ENCODE measurements at places on chromosomes 6 and 20.

DNA sequence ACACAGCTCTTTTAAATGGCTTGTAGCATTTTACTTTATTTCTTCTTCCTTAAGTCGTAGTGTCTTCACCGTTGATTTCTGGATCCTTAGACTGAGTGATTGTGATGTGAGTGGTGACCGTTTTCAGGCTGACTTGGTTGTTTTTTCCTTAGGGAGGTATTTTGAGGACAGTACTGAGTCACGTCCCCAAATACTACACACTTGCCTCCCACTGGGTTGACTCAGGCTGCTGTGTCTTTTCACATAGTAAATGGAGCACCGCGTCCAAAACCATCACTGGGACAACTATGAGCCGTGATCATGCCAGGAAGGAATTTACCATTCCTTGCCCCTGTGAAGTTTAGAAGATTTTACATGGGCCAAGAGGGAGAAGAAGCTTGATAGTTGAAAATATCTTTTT is 174.1 kb downstream of the FARS2 start:
- DNase-seq: no peak

GRCh38 chr20:39698752-39699151 is 736.6 kb downstream of the DHX35 start:
- DNase-seq: no peak

GRCh38 chr20:34070859-34071258 is 41.2 kb downstream of the EIF2S2 start:
- DNase-seq: no peak

GRCh38 chr20:59581993-59582679 is 22.2 kb upstream of the PHACTR3 start:
- no peak for DNase-seq

DNA sequence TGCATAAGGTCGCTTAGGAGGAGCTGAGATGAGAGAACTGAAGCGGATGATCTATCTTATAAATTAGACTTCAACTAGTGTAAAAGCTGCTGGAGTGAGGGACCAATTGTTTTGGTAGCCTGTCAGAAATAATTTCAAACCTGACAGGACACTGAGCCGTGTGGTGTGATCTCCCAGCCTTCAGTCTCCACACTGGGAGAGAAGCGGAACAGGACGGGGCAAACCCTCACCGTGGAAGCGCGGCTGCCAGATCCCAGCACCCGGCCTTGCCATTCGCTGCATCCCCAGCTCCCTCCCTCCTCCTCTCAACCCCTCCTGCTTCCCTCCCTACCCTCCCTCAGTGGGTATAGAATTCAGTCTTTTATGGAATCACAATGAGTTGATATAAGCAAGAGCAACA is 900.1 kb upstream of the SLC35B3 start:
- DNase-seq: no peak

DNA sequence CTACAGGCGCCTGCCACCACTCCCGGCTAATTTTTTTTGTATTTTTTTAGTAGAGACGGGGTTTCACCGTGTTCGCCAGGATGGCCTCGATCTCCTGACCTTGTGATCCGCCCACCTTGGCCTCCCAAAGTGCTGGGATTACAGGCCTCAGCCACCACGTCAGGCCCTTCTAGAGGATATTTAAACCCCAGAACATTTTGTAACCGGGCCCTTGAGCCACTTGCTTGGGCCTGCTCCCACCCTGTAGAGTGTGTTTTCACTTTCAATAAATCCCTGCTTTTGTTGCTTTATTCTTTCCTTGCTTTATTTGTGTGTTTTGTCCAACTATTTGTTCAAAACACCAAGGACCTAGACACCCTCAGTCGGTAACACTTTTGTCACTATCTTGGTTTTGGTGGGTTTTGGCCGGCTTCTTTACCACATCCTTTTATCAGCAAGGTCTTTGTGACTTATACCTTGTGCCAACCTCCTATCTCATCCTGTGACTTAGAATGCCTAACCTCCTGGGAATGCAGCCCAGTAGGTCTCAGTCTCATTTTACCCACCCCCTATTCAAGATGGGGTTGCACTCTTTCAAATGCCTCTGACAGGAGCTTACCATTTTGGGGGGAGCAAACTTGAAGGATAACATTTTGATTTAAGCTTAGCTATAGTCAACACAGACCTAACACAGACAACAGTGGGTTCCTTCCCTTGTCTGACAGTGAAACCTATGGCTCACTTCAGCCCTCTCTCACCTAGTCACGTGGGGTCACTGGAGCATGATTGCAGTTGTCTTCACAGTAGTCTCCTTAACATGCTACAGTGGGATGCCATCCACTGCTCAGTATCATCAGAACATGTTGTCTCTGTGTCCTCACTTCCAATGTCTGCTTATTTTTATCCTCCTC is 27.9 kb upstream of the KIF6 start:
- no peak for DNase-seq

DNA sequence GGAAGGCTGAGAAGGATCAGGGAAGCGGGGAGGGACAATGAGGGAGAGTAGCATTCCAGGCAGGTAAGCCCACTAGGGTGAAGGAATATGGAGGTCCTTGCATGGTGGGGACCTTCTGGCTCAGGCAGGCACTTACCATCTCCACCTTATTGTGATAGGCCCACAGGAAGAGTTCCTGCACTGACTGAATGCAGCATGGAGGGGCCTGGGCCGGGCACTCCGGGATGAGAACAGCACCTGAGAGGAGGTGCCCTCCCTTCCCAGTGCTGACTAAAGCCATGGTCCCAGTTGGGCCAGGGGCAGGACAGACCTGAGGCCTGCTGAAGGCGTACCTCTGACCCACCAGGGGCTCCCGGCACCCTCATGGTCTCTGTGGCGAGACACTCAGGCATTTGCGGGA is 392.7 kb downstream of the CDC5L start:
- no peak for DNase-seq

DNA sequence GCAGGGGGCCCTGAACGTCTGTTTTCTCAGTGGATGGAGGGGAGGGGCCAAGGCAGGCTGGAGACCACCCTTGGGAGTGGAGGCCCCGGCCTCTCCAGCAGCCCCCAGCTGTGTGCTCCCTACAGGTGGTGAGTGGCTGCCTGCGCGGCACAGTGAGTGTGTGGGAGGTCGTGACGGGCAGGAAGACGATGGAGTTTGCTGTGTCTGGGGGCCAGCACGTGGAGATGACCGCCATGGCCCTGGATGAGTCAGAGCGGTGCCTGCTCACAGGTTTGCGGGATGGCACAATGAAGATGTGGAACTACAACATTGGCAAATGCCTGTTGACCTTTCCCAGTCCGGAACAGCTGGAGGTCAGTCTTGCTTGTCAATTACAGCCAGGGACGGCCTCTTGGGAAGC is 52.6 kb downstream of the EFCAB8 start:
- no peak for DNase-seq

DNA sequence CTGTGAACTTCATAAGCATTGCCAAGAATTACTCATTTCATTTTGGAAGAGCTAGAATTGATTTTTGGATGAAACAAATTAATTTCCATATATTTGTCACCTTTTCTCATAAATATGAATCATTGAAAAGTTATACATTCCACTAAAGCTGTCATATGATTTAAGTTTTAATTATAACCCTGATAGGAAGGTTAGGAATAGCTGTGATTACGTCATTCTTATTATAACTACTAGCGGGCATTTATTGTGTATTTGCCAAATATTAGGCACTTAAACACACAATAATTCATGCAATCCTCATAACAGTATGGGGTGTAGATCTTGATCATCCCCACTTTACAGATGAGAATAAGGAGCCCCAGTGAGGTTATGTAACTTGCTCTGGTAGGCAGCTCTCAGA is 77.4 kb upstream of the ENPP5 start:
- DNase-seq: no peak

DNA sequence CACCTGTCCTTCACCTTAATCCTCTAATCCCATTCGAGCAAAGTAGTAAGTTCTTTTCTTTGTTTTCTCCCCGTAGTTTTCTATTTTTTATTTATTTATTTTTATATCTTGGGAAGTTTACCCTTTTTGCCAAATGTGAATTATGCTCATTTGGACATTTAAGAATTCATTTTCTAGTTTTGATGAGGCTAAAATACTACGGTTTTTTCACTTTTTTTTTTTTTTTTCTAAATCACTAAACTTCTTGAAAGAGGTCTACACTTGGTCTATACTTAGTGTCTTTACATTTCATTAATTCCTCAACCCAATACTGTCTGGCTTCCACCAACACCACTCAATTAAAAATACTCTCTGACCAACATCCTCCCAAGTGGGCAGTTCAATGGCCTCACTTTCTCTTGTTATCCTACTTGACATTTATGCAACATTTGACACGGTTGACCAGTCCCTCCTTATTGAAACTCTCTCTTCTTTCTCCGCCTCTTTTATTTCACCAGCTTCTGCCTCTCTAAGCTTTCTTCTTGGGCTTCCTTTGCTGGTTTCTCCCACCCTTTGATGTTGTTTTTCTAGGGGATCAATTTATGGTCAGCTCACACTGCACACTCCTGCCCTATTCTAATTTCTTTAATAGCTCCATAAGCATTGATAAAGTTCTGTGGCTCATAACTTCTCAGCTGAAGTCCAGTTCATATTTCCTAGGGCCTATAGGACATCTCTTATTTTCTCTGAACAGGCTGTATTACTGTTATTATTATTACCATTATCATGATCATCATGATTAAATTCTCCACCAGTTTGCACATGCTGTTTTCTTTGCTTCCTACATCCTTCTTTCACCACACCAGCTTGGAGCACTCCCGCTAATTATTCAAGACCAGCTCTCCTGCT is 72.6 kb upstream of the CITED2 start:
- no peak for DNase-seq

- no peak for DNase-seq
Observed at GRCh38 chr6:2756687-2757224, 6.0 kb upstream of the MYLK4 start.

DNA sequence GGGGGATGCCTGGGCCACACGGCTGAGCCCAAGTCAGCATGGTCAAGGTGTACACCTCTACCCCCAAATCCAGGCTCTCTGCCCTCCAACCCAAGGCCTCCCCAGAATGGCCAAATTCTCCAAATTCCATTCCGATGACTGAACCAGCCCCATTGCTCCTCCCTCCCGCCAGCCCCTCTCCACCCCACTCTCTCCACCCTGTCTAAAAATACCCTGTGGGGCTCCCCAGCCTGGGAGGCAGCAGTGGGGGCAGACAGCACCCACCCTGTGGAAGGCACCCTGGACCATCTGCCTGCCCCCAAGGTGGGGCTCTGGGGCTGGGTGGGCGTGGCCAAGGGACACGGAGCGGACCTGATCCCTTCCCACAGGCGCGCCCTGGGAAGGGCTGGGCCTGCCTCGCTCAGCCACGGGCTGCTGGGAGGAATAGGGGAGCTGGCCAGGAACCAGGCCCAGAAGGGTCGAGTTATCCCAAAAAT is 11.4 kb downstream of the TEAD3 start:
- no peak for DNase-seq

DNA sequence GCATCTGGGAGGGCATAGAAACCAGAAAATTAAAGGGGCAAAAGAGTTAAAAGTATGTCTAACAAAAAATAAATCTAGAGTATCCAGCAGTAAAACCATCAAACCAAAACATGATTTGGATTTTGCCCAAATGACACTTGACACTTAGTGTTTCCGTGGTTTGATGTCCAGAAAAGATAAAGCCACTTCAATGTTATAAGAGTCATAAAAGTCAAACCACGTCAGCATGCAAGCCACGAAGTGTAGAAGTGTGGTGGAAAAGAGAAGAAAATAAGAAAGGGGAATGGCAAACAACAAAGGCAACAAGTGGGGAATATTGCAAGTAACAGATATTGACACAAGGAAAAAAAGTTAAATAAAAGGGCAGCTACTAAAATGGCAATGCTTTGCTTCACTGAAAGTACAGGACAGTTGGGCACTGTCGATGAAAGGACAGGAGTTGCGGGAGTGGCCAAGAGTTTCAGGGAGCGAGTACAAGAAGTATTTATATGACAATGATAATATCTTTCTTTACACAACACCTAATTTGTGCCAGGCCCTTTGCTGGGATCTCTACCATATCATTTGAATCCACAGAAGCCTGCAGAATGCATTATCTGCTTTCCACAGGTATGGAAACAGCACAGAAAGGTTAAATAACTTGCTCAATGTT is 6.3 kb upstream of the HDDC2 start:
- no peak for DNase-seq

DNA sequence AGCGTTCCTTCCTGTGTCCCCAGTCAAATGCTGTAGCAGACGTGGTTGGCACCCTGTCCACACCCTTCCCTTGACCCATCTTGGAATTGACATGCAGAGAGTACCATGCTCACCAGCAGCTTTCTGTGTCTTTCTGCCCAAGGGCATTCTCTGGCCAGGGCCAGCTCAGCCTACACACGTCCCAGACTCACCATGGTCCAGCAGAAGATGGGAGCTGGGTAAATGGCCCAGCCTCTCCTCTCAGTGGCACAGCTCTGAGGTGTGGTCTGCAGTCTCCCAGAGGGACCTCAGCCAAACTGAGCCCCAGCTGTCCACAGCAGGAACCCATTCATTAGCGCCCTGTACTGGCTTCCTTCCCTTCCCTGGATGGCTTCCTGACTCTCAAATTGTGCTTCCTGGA is 31.1 kb upstream of the BLCAP start:
- DNase-seq: no peak

GRCh38 chr20:36591281-36591680 is 14.3 kb upstream of the RAB5IF start:
- DNase-seq: peak; percentile 12

DNA sequence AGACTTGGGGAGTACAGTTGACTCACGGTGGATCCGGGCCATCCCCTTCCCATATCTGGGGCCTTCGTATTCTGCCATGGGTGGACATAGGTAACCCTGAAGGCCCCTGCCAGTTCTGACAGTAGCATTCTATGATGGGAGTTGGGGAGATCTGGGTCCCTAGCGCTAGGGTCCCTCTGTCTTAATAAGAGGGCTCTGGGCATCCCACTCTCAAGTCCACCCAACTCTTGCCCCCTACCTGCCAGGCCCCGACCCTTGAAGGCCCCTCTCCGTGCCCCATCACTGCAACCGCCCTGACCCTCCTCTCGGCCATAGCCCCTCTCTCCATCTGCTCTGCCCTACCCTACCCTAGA is 6.5 kb upstream of the CAPN11 start:
- DNase-seq: no peak

DNA sequence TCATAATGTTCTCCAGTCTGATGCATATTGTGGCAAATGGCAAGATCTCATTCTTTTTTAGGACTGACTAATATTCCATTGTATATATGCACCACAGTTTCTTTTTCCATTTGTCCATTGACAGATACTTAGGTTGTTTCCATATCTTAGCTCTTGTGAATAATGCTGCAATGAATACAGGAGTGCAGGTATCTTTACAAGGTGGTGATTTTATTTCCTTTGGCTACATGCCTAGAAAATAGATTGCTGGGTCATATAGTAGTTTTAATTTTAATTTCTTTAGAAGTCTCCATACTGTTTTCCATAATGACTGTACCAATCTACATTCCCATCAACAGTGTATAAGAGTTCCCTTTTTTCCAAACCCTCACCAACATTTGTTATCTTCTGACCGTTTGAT is 97.5 kb downstream of the TRMT11 start:
- DNase-seq: no peak

- DNase-seq: no peak
Observed at GRCh38 chr20:57665589-57665971, 44.2 kb downstream of the PMEPA1 start.

DNA sequence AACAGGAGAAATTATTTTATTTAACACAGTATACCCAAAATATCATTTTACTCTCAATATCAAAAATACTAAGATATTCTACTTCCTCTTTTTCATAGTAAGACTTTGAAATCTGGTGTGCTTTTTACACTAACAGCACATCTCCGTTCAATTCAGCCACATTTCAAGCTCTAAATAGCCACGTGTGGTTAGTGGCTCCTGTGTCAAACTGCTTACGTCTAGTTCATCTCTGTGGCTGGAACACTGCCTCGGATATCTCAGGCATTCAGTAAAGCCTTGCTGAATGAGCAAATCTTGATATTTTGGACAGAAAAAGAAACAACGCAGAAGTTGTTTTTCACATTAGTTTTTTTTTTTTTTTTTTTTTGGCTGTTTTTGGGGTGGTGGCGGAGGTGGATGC is 136.1 kb downstream of the EYA4 start:
- no peak for DNase-seq

Data from NCI-H1092 (cell line).